Suppressor macrophage treated with lipopolysaccharide for 4 hours (primary cell): ENCODE measurements at places on chromosomes 16 and 17.
A peak's percentile ranks its signal among the peaks of the same experiment; 100 is the strongest.

DNA sequence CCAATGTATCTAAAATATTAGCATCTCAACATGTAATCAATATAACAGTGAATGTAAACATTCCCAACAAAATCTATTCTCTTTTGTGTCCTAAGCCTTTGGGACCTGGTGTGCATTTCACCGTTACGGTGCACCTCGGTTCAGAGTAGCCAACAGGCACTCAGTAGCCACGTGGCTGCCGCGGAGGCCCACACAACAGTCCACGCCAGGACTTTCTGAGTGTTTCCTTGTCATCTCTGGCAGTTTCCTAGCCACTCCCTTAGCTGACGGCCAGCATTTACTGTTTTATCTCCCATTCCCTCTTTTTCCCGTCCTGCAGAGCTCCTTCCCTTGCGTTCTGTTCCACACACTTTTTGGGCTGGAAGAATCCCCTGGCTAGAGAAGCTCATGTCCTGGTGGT lies 36.3 kb downstream of the VAC14 start:
- DNase-seq = no peak

DNA sequence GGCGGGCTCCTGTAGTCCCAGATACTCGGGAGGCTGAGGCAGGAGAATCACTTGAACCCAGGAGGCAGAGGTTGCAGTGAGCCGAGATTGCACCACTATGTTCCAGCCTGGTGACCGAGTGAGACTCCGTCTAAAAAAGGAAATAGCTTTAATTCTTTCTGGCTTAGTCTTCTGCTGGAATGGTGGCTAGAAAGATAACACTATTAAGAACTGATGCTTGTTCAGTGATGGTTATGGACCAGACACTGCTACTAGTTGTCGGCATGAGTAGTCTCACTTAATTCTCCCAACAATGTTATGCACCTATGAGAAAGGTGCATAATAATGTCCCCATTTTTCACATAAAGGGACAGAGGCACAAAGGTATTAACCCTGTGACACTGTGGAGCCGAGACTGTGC lies 188.7 kb downstream of the HS3ST3A1 start:
- DNase-seq = no peak

DNA sequence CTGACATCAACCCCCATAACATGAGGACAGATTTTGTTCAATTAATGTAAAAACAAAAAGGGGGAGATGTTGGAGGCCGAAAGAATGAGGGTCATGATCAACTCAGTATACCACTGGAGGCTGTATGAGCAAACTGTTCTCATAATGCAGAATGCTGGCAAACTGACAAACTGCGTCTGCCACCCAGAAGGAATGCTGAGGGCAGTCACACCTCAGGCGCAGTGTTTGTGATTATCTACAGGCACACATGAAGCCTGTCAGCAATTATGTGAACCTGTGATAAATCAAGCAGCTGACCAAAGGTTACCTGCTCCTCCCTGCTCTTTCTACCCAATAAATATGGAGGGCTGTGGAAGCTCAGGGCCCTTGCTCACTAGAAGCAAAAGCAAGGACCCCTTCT lies 27.3 kb downstream of the CD300LG start:
- DNase-seq = no peak

GRCh38 chr16:17302620-17303019 lies 168.1 kb downstream of the XYLT1 start:
- DNase-seq = peak; percentile 79

GRCh38 chr17:82845163-82845807 lies 5.5 kb upstream of the ZNF750 start:
- no peak for DNase-seq

GRCh38 chr16:81143921-81144471 lies 47.8 kb upstream of the GCSH start:
- no peak for DNase-seq

DNA sequence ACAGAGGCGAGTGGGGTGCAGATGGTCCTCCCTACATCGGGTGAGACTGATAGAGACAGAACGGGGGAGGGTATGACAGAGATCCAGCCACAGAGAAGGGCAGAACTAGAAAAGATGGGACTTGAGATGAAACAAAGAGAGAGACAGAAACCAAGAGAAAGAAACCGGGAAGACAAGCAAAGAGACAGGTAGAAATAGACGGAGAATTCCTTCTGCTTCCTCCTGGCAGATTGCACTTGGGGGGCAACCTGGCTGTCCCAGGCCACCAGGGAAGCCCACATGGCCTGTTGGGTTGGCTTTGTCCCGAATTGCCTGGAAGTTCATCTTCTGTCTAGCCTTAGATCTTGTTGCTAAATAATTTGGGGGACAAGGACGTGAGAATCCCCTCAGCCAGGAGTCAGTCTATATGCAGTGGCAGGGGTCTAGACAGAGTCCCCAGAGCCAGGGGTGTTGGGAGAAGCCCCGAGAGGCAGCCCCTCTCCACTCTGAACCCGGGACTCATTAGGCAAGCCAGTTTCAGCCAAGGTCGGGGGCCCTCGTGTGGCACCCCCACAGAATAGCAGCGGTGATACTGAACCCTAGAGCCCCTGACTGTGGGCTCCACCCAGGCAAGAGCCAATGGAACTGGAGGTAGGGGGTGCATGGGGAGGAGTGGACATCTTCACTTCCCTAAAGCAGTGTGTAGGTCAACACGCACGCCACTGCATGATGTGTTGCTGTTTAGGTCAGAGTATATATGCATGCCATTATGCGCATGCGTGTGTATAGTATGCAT lies 627 bp upstream of the TSPOAP1 start:
- peak; percentile 93 for DNase-seq

DNA sequence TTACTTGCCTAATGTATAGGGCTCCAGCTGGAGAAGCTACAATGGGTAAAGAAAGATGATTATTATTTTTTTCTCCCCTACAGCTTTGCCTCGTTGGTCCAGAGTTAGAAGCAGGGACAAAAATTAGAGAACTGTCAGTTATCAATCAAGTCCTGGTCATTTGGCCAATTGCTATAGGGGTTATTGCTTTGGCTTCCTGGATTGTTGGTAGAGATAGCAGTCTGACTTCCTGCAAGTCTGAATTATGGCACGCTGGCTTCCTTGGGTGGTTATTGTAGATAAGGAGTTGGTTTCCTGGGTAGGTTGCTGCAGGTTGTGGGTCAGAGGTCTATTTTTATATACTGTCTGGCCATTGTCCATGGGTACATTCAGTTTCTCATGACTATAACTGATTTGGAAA lies 84.7 kb upstream of the ELAC2 start:
- no peak for DNase-seq

GRCh38 chr17:9986754-9987382 lies 81.8 kb upstream of the RCVRN start:
- DNase-seq = no peak

DNA sequence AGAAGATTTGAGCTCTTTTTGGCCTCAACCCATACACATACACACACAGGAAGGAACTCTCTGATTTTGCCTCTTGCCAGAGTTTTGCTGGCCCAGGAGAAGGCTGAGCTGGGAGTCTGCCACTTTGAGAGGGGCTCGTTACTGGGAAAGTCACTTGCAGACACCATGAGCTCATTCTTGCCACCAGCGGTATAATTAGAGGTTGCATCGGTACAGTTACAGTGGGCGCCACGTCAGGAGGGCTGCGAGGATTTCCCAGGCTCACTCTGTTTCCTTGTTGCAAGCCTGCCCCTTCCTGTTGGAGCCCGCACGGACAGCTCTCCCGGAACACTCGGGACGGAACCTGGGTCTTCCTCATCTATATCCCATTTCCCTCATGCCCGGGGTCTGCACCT lies 3.1 kb upstream of the SDK2 start:
- no peak for DNase-seq

DNA sequence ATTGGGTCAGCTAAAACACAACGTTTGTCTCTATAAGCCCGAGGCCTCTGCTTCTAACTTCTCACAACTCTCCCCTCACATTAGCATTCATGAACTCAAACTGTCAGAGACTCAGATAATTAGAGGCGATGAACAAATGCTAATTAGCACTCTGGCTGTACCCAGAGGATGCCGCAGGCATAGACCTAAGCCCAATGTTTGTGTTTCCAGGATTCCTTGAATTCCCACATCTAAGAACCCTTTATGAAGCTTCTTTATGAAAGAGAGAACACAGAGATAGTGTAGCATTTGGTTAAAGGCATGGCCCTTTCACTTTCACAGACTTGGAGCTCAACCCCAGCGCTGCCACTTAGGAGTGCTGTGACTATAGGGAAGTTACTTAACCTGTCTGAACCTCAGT lies 512.2 kb downstream of the GRIN2A start:
- no peak for DNase-seq

DNA sequence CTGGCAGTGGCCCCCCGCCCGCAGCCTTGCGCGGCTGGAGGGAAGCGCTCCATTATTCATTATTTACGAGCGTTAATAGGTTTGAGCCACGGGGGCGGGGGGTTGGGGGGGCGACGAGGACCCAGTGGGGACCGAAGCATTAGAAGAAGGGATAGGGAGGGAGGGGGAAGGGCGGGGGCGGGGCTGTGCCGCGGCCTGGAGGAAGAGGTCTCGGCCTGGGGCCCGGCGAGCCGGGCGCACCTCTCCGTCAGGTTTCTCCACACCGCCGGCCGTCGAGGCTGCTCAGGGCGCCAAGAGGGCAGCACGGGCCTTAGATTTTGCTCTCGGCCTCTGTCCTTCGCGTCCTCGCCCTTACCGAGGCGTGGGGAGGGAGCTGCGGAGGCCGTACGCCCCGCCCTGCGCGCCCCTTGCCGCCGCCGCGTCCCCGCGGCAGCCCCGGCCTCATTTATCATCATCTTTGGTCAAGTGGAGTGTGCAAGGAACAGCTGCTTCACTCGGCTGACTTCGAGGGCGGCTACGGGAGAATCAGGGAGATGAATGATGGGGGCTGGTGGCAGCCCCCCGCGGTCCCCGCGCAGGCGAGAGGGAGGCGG lies 54.2 kb downstream of the SREBF1 start:
- DNase-seq = no peak

- no peak for DNase-seq
Measured at GRCh38 chr17:78589885-78590284, 12.7 kb upstream of the DNAH17 start.

GRCh38 chr17:41965694-41966462 lies 717 bp upstream of the CNP start:
- peak; percentile 50 for DNase-seq

DNA sequence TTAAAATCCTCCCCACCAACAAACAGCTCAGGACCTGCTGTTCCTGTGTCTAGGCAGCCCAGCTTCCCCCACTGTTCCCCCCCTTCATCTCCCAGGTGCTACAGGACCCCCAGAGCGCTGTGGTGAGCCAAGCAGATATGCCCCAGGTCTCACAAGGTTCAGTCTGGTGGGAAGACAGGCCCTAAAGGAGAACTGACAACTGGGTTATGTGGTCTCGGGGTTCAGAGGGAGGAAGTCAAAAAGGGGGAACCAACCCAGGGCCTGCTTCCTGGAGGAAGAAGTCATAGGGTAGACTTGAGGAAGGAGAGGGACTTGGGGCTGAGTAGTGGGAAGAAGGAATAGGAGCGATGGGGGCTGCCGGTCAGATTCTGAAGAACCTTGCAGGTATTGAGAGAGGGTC lies 2.6 kb downstream of the RIPOR1 start:
- peak; percentile 70 for DNase-seq

- DNase-seq = no peak
Measured at GRCh38 chr17:80109066-80109660, 7.8 kb downstream of the GAA start.

DNA sequence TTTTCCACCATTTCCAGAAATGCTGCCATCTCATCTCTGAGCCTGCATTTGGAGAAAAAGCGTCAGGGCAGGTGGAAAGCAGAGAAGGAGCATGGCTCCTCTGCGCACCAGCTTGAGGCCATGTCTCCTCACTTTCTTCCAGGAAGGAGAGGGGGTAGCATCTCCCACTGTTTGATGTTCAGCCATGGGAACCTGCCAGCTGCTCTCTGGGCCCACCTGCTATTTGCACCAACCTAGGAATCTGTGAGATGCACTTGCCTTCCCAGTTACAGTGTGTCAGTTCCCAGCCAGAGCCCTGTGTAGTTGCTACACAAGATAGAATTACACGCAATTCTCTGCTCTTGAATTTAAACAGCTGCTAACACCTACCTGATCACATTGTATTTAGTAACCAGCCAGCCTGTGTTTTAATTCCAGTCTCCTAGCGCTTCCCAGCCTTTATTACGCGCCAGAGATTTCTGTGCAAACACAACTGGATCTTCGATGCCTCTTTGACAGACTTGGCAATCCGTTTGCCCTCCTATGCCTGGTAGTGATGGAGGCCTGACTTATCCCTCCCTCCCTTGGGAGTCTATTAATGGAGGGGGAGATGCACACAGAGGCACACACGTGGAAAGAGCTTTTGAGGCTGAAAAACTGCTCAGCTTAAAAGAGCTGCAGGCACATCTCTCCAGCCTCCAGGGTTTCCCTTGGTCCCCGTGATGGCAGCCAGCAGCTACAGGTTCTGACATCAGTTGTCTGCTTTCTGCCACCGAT lies 98.1 kb upstream of the SEC14L1 start:
- no peak for DNase-seq

DNA sequence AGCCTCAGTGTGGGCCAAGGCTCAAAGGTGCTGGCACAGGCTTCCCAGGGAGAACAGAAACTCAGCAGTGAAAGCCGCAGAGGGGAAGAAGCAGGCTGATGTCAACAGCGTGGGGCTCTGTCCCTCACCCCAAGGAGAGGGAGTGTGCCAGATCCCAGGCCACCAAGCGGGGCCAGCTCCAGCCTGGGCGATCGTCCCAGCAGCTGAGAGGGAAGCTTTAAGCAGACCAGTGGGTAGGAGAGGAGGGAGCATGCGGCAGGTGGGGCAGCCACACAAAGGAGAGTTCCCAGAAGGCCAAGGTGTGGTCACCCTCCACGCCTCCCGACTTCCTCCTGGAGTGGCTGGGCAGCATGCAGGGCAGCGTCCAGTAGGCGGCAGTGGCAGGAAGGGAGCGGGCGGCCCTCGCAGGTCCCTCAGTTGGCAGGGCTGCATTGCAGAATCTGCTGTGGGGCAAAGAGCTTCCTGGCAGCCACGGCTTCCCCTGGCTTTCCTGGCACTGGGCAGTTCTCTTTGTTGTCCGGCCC lies 6.0 kb downstream of the SYNGR2 start:
- peak; percentile 91 for DNase-seq

DNA sequence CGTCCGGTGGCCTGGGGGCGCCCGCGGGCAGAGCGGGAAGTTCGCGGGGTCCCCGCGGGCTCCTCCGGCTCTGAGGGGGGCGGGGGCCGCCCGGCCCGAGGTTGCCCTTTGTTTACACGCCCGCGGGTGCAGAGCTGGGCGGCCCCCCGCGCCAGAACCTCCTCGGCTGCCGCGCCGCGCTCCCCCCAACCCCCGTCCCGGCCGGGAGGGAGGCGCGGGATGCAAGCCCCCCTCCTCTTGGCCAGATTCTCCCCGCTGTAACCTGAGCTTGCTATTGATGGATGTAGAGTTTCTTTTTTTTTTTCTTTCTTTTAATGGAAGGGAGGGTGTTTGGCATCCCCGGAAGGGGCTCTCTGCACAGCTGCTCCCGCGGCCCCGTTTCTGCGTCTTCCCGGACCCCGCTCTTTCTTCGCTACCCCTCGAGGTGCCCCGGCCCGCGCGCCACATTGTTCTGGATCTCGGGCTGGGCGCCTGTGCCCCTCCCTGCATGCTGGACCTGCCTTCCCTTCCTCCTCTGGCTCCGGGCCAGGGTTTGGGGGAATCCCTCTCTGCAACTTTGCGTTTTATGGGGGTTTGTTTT lies 646 bp downstream of the CBX2 start:
- DNase-seq = no peak
